Heart left ventricle (tissue), 16 donors: ENCODE measurements at places on chromosomes 7 and 10. TPM values are rescaled to one million over a fixed set of nuclear protein-coding genes. Genes with fewer than 3 reads are reported as not detected.

GRCh38 chr7:33973231-33974015, 68.1 kb downstream of the BMPER start:
- DNase-seq = no peak

- DNase-seq = no peak
Measured at GRCh38 chr7:46157931-46158330, 236.9 kb upstream of the IGFBP3 start.

CFAP69 gene
- polyA plus RNA-seq = 1.0 TPM

- no peak for DNase-seq
Measured at GRCh38 chr10:44478040-44478439, 93.1 kb upstream of the CXCL12 start.

CABCOCO1 gene
- not detected for polyA plus RNA-seq

GRCh38 chr10:132994185-132994796, 51.9 kb upstream of the CFAP46 start:
- DNase-seq = peak; percentile 52

GRCh38 chr10:5812283-5813090, 747 bp downstream of the GDI2 start:
- DNase-seq = peak; percentile 53

ZC3HAV1L gene
- 0.80 TPM for polyA plus RNA-seq

DNA sequence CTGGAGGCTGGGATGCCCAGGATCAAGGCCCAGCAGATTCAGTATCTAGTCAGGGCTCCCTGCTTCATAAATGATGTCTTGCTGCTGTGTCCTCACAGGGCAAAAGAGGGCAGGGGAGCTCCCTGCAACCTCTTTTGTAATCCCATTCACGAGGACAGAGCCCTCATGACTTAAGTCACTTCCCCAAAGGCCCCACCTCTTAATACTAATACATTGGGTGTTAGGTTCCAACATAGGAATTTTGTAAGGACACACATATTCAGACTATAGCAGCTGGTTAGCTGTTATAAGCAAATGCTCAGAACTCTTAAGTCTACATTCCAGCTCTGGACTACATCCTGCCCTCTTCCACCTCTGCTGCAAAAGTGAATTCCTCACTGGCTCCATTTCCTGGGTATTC, 63.0 kb downstream of the VOPP1 start:
- no peak for DNase-seq

GRCh38 chr7:68205826-68206225, 1209.2 kb downstream of the TYW1 start:
- DNase-seq = no peak

DNA sequence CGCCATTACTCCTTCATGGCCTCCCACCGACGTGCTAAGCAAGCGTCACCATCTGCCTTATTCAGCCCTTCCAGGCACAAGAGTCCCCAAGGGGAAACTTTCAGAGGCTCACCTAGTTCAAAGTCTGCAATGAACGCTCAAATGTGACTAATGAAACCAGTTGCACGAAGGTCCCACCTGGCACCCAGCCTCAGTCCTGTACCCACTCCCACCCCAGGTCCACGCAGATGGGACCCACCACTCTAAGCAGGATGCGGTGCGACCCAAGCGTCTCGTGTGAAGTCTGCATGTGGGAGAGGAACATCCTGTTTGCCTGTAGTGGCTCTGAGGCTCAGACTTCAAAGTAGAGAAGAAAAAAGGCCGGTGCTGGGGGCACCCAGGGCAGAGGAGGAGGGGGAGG, 40.3 kb downstream of the RGS10 start:
- DNase-seq = no peak

- no peak for DNase-seq
Measured at GRCh38 chr7:21771906-21772610, 173.6 kb downstream of the CDCA7L start.

DNA sequence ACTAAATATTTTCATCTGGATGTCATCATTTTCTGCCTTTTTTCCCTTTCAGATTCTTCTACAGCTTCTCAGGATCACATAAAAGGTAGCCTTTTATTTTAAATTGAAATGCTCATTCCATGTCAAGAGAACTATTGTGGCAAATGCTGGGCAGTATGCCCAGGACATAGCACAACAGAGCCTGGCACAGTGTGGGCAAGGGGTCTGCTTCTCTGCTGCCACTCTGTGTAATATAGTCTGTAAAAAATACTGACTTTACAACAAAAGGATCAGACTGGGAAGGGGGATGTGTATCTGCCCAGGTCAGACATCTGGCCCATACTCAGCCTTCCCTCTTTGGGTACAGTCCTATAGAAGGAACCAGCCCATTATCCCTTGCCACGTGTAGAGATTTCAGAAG, 62.7 kb downstream of the CUZD1 start:
- no peak for DNase-seq

DNA sequence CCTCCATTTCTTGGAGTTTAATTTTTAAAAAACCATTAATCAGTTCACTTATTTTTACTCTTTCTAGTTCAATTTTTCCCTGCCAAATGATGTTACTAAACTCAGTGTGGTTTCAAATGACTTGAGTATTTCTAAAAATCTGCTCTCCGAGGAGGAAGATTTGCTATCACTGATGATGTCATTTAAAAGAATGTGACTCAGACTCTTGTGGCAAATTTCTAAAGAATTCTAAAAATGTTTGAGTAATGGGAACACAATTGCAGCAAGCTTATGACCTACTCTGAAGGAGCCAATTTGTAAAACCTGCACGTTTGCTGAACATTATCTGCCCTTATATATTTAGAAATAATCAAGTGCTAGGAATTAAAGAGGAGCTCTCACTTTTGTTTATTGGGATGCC, 88.6 kb downstream of the SPAG6 start:
- DNase-seq = no peak

LIPJ gene
- 0.03 TPM for polyA plus RNA-seq

ETV1 gene
- polyA plus RNA-seq = 9.6 TPM

GRCh38 chr7:25430200-25430931, 202.1 kb upstream of the NPVF start:
- no peak for DNase-seq

CCL24 gene
- 0.18 TPM for polyA plus RNA-seq

NRG3 gene
- polyA plus RNA-seq = 0.11 TPM

UFSP1 gene
- 3.4 TPM for polyA plus RNA-seq

DNA sequence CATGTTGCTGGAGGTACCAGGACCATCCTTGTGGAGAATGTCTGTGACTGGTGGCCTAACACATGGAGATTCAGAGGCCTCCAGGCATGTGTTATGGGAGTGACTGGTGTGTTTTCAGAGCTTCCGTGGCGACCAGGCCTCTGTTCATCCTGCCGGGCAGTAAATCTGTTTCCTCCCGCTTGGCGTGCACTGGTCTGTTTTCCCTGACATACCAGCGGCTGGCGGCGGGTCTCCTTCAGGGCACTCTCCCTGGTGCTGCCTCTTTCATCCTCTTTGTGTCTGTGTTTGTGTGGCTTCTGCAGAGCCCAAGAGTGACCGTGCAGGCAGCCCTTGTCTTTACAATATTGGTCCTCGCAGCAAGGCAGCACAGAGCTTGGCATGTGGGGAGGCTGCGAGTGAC, 385.1 kb upstream of the MKI67 start:
- DNase-seq = no peak

HOXA7 gene
- polyA plus RNA-seq = not detected

DNA sequence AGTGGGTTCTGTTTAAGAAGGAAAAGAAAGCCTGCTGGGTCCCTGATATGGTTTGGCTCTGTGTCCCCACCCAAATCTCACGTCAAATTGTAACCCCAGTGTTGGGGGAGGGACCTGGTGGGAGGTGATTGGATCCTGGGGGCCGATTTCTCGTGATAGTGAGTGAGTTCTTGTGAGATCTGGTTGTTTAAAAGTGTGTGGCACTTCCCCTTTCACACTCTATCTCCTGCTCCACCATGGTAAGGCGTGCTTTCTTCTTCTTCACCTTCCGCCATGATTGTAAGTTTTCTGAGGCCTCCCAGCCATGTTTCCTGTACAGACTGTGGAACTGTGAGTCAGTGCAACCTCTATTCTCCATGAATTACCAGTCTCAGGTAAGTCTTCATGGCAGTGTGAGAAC, 42.6 kb downstream of the INPP5A start:
- no peak for DNase-seq

GRCh38 chr10:78808736-78809367, 259.9 kb upstream of the ZMIZ1 start:
- DNase-seq = no peak
